Kidney epithelial cell (primary cell): ENCODE measurements at places on chromosomes 1 and 21.

GRCh38 chr1:155110826-155111225, 16.9 kb upstream of the EFNA1 start:
- DNase-seq, result no peak

DNA sequence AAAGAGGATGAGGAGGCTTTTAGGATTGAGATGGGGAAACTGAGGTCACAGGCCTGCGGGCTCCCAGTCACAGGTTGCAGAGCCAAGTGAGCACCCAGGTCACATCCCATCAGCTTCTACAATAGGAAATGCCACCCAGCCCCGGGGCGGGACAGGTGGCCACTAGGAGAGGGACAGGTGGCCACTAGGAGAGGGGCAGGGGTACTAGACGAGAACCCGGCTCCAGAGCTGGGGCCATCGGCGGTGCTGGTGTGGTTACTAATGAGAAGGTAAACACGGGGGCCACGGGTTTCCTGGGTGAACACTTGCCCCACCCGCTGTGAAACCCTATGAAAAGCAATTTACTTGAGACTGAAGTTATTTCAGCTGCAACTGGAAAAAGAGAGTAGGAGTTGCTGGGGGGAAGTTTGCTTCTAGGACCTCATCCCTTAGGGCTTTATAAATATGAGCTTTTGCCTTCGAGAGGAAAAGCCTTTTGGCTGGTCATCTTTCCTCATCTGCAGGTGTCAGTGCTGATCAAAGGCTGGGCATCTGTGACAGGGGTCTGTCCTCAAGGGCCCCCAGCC, 52.5 kb downstream of the MRPL37 start:
- no peak for DNase-seq

DNA sequence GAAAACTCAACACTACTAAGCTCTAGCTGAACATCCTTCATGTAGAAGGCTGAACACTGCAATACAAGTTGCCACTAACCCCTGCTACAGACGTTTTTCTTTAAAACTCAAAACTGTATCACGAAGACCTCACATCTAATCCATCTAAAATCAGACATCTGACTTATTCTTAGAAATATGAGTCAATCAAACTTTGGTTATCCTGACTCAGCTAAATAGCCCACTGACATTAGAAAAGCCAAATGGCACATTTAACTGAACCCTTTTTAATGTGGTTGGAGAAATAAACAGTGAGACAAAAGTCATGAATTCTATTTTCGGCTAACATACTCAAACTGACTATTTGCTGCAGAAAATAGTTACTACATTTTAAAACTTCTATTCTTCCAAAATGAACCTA, 35.6 kb downstream of the WLS start:
- no peak for DNase-seq

DNA sequence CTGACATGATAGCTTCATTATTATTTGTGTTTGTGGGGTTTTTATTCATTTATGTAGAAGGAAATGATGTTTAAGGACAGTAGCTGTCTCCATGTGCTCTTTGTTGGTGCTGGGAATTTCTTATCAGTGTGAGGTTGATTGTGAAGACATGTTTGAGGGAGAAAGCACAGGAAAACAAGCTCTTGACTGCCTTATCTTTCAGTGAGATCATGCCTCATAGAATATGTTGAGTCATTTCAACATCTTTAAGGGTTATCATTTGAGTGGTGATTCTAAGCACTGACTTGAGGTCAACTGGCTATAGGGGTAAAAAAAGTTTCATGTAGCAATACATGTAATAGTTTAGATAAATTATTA, 405.1 kb upstream of the ADAMTS5 start:
- DNase-seq, result no peak

DNA sequence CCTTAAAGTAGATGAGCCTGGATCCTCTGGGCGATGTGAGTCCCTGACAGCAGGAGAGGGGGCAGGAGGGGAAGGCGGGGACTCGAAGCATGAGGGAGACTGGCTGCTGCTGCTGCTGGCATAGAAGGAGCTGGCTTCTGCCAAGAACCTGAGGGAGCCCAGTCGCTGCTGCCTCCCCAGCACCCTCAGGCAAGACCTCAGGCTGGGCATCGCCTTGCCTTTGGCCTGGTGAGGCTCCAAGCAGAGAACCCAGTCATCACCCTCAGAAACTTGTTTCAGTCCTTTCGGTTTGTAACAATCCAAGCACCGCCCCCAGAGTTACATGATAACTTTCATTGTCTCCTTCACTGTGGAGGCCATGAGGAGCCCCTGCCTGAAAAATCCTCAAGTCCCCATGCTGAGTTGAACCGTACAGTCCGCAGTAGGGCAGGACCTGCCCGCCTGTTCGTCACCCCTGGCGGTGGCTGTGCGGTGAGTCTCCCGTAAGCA, 38.8 kb downstream of the POFUT2 start:
- no peak for DNase-seq

- DNase-seq, result peak; percentile 16
Measured at GRCh38 chr1:155091071-155092051, 12.7 kb downstream of the EFNA3 start.

- no peak for DNase-seq
Measured at GRCh38 chr1:116356673-116357072, 16.4 kb upstream of the ATP1A1 start.

DNA sequence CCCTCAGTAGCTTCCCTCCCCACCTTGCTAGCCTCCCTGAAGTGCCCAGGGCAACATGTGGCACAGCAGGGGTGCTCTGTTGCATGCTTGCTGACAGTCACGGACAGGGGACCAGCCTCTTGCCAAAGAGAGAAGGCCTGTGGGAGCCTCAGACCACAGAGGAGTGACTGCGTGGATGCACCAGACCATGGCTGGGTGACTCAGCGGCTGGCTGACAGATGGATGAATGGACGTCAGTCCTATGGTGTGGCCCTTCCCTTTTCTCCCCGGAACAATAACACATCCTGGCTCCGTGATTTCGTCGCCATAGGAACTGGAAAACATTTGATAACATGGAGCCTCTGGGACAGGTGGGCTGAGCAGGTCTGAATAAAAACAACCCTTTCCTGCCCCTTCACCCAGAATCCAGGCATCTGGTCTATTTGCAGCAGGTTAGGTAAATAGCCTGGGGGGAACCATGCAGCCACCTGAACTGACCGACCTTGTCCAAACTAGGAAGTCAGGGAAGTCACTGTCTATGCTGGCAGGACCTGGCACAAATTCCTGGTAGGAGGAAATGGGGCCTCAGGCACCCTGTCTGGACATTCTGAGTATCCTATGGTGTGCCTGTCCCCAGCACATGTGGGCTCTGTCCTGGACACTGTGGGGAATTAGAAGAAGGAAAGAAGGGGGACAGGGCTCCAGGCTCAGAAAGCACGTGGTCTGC, 53.3 kb downstream of the NENF start:
- DNase-seq, result peak; percentile 99

DNA sequence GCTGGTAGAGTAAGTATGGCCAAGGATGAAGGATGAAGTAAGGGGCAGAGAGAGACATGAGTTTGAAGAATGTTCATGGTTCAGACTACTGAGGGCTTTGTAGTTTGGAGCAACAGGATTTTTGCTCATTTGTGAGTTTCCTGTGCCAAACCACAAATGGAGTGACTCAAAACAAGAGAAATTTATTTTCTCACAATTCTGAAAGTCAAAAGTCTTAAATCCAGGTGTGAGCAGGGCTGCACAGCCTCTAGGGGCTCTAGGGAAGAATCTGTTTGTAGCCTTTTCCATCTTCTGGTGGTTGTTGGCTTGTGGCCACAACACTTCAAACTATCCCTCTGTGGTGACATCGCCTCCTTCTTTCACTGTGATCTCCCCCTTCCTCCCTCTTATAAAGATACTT, 58.9 kb downstream of the RHOU start:
- DNase-seq, result no peak

DNA sequence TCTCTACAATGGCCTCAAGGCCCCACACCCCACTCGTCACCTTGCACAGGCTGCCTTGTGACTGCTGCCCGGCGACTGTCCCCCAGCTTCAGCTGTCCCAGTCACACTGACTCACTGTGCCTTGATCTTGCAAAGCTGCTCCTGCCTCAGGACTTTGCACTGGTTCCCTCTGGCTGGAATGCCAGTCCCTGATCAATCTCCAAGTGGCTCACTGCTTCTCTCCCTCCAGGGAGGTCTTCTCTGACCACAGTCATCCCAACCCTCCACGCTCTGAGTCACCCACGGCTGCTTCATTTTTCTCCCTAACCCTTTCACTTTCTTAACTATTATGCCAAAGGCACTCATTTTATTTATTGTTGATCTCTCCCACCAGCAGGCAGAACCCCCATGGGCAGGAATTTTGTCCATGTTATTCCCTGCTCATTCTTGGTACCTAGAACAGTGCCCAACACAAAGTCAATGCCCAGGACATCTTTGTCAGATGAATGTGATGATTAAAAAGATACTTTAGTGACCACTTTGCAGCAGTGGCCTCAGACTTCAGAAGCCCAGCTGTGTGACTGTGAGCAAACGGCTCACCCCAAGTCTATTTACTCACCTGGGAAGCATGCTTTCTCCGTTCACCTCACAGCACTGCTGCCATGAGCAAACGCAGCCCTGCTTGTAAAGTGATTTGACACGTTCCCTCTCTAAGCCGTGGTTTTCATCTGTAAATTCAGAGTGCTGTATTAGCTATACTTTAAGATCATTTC, 53.4 kb downstream of the ZBTB18 start:
- DNase-seq, result peak; percentile 88

DNA sequence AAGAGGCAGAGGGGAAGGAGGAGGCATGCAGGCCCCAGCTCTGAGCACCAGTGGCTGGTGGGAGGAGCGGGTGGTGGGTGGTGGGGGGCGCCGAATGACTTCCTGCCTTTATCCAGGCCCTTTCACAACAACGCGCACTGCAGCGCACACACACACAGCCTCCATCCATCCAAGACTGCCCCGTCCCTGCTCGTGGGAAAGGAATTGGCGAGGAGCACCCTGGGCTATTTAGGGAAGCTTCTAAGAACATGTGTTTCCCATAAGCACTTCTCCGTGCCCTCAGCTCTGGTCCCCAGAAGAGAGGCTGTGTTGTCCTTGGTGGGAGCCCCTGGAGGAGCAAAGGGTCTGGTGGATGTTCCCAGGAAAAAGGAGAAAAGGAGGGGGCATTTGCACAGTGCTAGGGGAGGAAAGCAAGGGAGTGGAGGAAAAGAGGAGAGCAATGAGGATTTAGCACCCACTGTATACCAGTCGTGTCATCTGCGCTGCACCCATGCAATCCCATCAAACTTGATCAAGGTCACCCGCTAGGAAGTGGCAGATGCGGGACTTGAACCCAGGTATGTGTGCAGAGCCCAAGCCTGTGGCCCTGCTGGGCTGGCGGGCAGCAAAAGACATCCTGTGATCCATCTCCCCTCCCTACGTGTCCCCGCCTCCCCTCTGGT, 28.1 kb downstream of the EPHA2 start:
- DNase-seq, result no peak

- no peak for DNase-seq
Measured at GRCh38 chr1:235289859-235290739, 37.9 kb downstream of the ARID4B start.

GRCh38 chr1:108643492-108644335, 17.2 kb downstream of the HENMT1 start:
- peak; percentile 32 for DNase-seq

DNA sequence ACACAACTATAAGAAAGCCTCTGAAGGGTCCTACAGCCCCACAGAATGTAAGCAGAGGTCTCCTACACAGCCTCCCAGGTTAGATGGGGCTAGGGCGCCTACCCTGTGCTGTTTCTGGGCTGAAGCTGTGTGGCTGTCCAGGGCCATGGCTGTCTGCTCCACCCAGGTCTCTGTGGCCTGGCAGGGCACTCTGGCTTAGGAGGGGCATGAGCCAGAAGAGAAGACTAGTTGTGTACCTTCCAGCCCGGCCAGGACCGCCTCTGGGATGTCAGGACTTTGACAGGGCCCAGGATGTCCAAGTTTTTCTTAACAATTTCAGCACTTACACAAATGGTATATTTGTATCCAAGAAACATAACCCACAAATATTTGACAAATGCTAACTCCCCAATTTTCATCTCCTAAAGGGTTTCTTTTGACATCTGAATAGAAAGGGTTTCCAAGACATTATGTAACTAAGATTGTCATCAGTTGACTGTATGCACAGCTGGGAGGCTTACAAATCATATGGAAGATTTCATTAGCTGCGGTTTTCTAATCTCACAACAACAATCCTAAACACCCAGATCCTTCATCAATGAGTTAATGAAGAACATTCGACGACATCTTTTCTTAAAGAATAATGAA, 80.5 kb downstream of the HSF2BP start:
- DNase-seq, result no peak

GRCh38 chr1:205258719-205259118, 31.0 kb downstream of the TMCC2 start:
- no peak for DNase-seq

GRCh38 chr1:51660580-51660979, 43.7 kb downstream of the OSBPL9 start:
- DNase-seq, result no peak

DNA sequence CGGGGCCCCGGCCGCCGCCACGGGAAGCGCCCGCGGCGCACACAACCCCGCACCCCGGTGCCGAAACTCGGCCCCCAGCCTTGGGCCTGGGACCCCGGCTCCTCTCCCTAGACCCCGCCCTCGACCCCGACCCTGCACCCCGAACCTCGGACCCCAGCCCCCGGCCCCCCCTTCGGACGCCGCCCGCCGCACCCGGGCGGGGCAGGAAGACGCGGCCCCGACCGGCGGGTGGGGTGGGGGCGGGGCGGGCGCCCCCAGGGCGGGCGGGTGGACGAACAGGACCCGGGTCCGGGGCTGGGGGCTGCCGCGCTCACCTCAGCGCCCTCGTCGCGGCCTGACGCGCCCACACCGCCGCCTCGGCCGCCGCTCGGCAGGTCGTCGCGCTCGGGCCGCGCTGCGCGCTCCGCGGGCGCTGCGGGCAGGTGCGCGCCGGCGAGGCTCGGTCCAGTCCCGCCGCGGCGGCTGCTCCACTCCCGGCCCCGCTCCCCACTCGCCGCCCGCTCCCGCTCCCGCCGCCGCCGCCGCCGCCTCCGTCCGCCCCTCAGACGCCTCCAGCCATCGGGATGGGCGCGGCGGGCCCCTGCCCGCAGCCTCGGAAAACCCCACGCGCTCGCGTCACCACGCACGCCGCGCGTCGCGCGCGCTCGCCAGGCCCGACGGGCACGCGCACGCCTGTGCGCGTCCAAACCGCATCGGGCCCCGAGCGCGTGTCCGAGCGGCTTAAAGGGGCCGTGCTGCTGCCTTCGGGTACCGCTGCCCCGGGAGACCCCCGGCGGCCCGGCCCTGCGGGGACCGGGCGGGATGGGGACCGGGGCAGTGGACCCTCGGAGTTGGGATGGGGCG, at the start of gene GNB1:
GNB1 (minus strand) TSS at position 582 of the 843 bp plus-strand sequence. CDS start 65,634 bp downstream, outside the sequence.
- DNase-seq, result no peak

DNA sequence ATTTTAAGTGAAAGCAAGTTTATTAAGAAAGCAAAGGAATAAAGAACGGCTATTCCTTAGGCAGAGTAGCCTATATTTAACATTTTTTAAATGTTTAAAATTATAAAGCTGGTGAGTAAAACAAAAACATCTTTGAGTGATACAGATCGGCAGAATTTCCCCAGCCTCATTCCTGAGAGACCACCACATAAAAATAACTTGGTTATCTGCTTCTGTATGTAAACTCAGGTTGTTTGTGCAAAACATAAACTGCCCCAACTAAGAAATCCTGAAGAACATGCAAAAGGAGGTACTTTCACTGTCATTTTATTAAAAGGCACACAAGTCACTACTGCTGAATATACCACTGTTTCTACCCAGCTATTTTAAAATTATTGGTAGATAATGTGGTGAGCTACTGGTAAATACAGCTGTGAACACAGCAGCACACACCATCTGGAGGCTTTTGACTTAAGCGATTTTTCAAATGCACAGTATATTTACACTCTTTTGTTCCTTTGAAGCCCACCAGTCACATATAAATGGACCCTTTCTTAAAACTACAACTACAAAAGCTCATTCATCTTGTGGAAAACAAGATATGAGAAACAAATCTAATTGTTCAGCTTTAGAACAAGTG, 119.3 kb downstream of the RERE start:
- no peak for DNase-seq
